ENCODE measurements at places on chromosomes 6 and 20.

GRCh38 chr6:166613027-166613426, 14.0 kb downstream of the RPS6KA2 start:
- DNase-seq, result no peak

GRCh38 chr20:58349570-58349969, 39.5 kb upstream of the VAPB start:
- no peak for DNase-seq

DNA sequence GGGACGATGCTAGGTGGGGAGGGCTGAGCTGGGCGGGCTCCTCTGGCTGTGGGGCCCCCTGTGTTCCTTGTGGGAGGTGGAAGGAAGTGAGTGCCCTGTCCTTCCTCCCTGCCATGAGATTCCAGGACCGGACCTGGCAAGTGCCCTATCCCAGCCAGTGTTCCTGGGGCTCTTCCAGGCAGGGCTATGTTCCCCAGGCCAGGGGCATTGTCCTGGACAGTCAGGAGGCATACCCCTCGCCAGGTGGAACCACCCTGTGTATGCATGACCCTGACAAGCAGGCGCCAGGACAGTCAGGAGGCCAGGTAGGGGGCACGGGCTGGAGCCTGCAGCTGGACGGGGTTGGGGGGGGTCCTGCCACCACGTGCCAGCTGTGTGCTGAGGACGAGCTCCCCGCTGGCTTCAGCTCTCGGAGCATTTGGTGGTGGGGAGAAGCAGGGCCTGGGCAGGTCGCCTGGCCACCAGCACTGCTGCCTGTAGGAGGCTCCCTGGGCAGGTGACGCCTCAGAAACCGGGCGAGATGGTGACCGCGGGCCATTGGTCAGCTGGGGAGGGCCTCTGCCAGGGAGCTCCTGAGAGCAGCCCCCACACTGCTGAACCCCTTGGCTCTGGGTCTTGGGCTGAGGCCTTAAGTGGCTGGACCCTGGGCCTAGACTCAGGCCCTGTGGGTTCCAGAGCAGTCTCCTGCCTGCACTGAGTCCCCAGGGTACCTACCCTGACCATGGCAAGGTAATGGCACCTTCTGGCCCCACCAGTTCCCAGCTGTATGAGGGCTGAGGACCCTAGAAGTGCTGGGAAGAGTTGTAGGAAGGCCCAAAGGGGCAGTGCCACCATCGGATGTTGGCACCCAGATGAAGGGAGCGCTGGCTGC, 694 bp downstream of the SLC17A9 start:
- no peak for DNase-seq

- peak; percentile 33 for DNase-seq
Observed at GRCh38 chr6:170438402-170438753, 114.7 kb downstream of the PSMB1 start.

DNA sequence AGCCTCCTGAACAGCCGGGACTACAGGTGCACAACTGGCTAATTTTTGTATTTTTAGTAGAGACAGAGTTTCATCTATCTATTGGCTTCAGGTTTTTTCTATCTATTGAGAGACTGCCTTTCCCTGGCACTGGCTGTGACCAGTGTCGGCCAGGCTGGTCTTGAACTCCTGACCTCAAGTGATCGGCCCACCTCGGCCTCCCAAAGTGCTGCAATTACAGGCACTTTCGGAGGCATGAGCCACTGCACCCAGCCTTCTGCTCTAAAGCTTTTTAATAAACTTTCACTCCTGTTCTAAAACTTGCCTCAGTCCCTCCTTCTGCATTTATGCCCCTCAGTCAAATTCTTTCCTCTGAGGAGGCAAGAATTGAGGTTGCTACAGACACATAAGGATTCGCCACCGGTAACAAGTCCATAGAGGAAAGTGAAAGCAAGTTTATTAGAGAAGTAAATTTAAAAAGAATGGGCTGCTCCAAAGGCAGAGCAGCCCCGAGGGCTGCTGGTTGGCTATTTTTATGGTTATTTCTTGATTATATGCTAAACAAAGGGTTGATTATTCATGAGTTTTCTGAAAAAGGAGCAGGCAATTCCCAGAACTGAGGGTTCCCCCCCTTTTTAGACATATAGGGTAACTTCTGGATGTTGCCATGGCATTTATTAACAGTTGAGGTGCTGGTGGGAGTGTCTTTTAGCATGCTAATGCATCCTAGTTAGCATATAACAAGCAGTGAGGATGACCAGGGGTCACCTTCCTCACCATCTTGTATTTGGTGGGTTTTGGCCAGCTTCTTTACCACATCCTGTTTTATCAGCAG, 44.8 kb upstream of the RNGTT start:
- DNase-seq, result no peak

- no peak for DNase-seq
Observed at GRCh38 chr20:4455301-4455701, 266.4 kb upstream of the PRND start.

DNA sequence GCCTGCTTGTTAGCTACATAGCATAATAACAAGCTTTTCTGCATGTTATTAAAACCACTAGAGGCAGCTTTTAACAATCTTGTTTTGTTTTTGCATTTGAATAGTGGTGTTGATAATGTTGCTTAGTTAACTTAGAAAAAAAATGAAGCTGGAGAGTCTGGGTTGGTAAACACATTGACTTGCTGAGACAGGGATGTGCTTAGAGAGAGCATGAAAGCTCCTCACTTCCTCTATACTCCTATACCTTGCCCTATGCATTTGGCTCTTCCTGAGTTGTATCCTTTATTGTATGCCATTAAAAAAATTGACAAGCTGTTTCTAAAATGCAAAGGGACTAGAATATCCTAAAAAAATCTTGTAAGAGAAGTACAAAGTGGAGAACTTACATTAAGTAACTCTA, 13.6 kb downstream of the FAM83B start:
- DNase-seq, result no peak

DNA sequence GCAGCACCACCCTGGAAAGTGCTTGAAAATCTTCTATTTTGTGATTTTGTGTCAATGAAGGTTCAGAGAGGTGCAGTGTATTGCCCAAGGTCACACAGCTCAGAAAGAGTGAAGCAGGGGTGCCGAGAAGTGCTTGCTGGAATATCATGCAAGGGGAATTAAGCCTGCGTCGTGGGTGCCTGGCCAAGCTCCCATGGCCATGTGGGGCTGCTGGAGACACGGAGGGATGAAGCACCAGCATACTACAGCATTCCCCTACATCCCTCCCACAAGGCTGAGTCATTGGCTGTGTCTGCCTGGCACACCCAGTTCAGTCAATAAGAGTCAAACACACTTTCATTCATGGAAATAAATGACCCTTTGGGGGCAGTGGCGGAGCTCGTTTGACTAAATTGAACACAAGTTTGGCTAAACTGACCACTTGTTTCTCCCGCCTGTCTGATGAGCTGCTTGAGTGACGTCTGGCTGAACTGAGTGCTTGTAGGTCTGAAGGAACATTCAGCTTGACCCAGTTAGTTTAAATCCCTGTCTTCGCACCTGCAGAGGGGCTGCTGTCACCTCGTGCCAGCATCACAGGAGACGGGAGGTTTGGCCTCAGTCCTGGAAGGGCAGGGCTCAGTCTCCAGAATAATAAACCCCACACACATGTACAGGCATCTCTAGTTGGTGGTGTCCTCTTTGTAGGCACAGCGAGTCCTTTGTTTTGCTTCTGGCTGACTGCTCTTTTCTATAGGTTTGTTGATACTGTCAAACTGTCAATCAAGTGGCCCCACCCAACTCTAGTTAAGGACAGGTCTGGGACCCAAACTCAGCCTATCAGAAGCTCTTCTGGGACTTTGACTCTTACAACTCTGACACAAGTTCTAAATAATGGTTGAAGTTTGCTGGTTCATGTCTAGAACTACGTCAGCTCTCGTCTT, 8.4 kb upstream of the TGM2 start:
- DNase-seq, result no peak

GRCh38 chr6:78830805-78831204, 36.5 kb upstream of the IRAK1BP1 start:
- DNase-seq, result no peak

DNA sequence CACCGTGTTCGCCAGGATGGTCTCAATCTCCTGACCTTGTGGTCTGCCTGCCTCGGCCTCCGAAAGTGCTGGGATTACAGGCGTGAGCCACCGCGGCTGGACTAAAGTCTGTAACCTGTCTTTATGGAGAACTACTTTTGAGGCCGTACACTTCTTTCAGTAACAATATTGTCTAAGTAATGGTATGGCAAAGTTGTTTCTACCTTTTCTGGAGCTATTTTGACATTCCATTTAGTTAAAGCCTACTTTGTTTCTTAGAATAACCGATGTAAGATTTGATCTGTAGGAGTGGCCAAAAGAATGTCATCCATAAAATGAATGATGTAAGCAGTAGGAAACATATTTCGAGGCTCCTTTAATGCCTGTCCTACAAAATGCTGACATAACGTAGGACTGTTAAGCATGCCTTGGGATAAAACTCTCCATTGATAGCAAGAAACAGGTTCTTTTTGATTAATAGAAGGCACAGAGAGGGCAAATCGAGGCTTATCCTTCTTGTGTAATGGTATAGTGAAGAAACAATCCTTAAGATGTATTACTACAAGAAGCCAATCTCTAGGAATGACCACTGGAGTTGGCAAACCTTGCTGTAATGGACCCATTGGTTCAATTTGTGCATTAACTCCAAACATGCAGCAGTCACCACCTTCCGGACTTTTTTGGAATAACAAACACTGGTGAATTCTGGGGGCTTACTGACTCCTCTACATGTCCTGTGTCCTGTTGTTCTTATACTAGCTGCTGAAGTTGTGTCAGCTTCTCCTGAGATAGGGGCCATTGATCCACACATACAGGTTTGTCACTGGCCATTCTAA, 35.9 kb downstream of the HLA-DRA start:
- no peak for DNase-seq

GRCh38 chr20:8372824-8373380, 240.8 kb downstream of the PLCB1 start:
- DNase-seq, result no peak

GRCh38 chr6:38587766-38588362, 51.9 kb downstream of the BTBD9 start:
- DNase-seq, result no peak

DNA sequence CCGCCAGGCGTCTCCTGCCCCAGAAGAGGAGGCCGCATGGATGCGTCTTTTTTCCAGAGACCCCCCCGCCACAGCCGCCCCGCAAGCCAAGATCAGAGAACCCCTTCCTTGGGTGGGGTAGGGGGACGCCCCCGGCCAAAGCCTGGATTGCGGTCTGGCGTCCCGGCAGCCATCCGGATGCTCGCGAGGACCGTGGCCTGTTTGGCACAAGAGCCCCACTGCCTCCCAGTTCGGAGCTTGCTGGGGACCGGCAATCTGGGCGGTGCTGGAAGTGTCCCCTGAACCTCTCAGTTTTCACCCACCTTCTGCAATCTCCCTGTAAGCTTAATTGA, 924 bp downstream of the FAM162B start:
- no peak for DNase-seq

DNA sequence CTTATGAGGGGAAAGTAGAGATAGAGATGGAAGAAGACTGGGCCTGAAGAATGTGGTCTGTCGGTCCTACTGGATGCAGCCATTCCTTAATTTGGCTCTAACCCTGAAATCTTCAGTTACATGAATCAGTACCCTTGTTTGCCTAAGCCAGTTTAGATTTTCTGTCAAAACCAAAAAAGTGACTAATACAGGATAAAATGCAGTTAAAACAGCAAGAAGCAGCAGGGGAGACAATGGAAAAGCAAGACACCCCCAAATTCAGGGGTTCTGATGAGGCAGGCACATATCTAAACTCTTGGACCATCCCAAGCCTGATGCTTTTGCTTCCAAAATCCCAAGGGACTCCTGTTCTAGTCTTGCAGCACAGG, 17.4 kb upstream of the UBE2V1 start:
- DNase-seq, result no peak

DNA sequence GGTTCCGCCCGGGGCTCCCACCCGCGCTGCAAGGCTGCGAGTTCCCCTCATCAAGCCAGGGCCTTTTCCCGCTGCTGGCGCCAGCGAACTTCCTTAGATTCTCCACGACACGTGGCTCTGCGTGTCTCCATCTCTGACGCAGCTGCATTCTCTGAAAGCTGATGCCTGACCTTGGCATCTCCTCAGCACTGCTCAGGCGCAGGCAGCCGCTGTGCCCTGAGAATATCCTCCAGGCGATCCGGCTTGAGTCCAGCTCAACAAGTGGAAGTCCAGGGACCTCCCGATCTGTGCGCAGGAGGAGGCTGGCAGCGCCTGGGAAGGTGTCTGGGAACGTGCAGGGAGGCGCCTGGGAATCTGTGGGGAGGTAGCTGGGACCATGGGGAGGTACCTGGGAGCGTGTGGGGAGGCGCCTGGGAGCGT, 171.2 kb upstream of the THBS2 start:
- no peak for DNase-seq

DNA sequence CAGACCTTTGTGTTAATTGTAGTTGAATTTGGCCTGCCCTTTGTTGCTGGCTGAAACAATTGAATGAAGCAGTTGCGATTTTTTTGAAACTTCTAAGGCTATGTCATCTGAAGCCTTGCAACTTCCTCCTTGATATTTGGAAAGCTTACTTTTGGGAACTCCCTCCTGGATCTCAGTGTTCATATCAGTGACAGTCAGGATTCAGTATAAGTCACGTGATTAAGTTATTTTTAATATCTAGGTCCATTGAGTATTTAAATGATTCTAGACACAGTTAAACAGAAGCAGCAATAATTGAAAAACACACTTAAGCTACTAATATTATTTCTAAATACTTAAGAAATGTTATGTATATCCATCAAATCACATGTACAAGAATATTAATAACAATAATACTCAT, 951.3 kb downstream of the GRIK2 start:
- DNase-seq, result no peak

GRCh38 chr6:45707176-45707575, 308.5 kb downstream of the CLIC5 start:
- DNase-seq, result peak; percentile 7

GRCh38 chr6:123804014-123804786, 535 bp downstream of the NKAIN2 start:
- no peak for DNase-seq

- DNase-seq, result peak; percentile 62
Observed at GRCh38 chr6:399785-400534, 8.4 kb downstream of the IRF4 start.

DNA sequence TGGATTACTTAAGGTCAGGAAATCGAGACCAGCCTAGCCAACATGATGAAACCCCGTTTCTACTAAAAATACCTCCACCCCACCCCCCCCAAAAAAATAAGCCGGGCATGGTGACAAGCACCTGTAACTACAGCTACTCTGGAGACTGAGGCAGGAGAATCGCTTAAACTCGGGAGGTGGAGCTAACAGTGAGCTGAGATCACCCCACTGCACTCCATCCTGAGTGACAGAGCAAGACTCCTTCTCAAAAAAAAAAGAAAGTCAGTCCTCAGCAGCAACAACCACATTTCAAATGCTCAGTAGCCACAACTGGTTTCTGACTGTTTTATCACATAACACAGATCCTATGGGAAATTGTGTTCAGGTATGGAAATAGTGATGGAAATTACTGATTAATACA, 135.3 kb downstream of the HFE start:
- no peak for DNase-seq

GRCh38 chr6:73509851-73510250, 11.0 kb downstream of the EEF1A1 start:
- no peak for DNase-seq

GRCh38 chr20:25470045-25470444, 62.6 kb downstream of the GINS1 start:
- DNase-seq, result peak; percentile 34

- DNase-seq, result no peak
Observed at GRCh38 chr6:29696147-29697125, 15.5 kb upstream of the ZFP57 start.

GRCh38 chr6:99980741-99981140, 13.3 kb downstream of the MCHR2 start:
- DNase-seq, result no peak

GRCh38 chr20:44016525-44016924, 101.9 kb downstream of the TOX2 start:
- DNase-seq, result no peak
